ENCODE measurements at places on chromosomes 1 and 21.
A peak's percentile ranks its signal among the peaks of the same experiment; 100 is the strongest.

DNA sequence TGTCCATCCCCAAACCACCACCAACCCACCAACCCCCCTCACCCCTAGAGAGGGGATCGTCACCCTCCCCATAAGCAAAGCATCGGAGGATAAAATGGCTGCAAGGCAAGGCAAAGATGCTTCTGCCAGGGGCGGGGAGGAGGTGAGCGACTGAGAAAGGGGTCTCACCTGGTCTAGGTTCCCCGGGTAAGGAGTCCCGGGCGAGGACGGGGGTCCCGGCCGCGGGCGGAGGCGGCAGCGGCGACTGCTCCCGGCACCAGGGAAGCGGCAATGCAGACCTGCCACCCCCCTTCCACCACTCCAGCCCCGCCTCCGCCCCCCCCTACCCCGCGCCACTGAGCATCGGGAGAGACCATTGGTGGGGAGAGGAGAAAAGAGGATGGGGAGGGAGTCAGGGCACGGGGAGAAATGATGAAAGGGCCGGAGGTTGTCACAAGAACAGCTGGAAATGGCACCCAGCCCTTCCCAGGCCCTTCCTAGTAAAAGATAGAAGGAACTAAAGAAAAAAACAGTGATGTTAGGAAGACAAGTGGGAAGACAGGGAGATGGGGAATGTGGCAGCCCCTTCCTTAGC lies at the start of gene SV2A:
Gene SV2A, minus strand, starts transcription at position 274 of the 574 bp plus-strand sequence. CDS start 4,004 bp downstream, outside the sequence.
- DNase-seq: peak; percentile 72

- no peak for DNase-seq
These were observed 50.1 kb downstream of the TUT4 start for GRCh38 chr1:52502789-52503188.

DNA sequence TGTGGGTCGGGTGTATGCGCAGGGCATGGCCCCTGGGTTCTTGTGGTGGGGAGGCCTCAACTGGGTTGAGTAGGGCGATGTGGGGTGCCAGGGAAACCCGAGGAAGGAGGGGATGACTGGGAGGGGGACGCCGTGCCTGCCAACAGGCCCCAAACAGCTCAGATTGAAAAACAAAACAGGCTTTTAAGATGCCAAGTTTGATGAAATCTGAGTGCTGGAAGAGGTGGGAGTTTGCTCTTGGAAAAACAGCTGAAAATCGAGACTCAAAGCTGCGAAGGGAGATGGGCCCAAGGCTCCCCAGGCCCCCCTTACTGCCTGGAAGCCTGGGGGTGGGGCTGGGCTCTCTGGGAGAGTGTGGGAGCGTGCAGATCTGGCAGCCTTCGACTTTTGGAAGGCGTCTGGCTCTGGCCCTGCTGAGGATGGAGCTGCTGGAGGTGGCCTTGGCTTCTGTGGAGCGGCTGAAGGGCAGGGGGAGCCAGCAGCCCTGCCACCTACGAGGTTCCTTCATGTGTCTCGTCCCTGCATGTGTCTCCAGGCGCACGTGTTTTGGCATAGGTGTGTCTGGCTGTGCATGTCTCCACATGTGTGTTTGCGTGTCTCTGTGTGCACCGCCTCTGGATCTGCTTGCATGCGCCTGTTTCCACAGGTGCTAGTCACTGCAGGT lies 33.3 kb downstream of the PTPRF start:
- DNase-seq: no peak

DNA sequence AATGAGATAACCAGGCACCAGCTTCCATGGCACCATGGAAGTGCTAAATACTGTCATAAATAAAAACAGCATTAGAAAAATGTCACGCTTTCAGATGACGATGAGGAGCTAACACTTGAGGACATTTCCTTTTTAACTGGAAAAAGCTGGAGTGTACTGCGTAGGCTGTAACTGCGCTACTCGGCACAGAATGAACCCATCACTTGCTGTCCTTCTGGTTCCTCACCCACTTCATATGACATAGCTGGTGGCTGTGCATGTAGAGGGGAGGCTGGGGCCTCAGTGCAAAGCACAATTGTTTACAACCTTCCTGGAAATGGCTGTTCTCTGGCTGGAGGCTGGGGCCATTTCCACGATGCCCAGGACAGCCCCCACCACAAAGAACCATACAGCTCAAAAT lies 55.7 kb downstream of the NTPCR start:
- no peak for DNase-seq

Measured in fibroblast of upper back skin (primary cell).